ENCODE measurements at places on chromosomes 4 and X.

- no peak for DNase-seq
Observed at GRCh38 chr4:28469886-28470285, 1609.2 kb downstream of the STIM2 start.

DNA sequence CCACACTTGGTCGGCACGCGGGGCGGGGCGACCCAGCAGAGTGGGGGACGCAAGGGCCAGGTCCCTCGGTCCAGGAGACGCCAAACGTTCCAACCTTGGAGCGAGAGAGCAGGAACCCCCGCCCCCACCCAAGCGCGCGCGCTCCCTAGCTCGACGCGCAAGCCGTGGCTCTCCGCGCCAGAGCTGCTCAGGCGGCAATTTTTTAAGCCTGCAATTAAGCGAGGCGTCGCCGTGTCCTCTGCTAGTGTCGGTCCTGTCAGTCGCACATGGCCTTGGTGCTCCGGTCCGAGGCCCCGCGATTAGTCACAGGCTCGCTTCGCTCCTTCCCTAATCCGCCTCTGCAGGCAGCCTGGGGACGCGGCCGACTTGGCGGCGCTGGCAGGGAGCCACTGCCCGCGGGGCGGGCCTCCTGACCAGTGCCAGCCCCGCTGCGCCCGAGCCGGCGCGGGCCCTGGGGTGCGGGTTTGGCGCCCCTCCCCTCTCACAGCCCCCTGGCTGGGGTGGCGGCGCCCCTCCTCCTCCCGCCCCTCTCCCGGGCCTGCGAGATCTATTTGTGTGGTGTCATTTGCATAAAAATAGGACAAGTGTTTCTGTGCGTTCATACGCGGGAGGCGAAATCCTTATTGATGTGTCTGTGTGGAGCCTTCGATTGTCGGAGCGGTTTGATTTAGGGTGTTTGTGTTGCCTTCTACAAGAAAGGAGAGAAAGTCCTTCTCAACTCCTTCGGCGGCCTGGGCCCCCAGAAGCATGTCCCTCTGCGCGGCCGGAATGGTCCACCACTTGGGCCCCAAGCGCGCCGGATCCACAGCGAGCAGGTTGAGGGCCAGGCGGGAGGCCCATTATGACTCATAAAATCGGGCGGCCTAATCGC lies 9.8 kb upstream of the BCOR start:
- DNase-seq, result no peak

DNA sequence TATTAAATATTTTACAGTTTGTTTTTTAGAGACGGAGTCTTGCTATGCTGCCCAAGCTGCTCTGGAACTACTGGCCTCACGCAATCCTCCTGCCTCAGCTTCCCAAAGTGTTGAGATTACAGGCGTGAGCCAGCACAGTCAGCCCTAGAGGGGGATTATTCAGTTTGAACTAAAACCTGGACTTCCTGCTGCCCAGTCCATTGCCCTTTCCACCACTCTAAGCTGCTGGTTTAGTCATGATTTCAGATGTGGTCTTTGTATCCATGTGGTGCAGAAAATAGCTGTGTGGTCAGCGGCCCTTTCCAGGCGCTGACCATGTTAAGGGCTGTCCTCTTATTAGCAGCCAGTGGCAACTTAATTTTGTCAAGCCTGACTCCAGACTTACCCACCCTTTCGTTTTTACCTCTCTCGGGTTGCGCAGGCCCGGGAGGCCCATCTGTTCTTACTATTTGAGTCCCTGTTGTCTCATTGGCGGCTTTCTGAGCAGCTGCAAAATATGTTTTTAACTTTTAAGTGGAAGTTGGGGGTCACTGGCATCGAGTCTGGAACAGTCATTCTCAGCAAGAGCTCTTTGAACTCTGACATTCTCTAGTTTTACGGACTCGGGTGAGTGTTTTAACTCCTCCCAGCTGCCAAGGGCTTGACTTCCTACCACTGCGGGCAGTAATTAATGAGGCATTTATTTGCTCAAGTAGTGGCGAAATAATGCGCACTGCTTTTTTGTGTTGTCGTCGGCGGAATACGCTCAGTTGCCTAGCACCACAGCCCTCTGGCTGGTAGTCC lies 773 bp upstream of the VMA21 start:
- peak; percentile 1 for DNase-seq

- no peak for DNase-seq
Observed at GRCh38 chr4:147863111-147863747, 131.3 kb downstream of the ARHGAP10 start.

GRCh38 chr4:43837171-43837570 lies 611.4 kb downstream of the KCTD8 start:
- no peak for DNase-seq

DNA sequence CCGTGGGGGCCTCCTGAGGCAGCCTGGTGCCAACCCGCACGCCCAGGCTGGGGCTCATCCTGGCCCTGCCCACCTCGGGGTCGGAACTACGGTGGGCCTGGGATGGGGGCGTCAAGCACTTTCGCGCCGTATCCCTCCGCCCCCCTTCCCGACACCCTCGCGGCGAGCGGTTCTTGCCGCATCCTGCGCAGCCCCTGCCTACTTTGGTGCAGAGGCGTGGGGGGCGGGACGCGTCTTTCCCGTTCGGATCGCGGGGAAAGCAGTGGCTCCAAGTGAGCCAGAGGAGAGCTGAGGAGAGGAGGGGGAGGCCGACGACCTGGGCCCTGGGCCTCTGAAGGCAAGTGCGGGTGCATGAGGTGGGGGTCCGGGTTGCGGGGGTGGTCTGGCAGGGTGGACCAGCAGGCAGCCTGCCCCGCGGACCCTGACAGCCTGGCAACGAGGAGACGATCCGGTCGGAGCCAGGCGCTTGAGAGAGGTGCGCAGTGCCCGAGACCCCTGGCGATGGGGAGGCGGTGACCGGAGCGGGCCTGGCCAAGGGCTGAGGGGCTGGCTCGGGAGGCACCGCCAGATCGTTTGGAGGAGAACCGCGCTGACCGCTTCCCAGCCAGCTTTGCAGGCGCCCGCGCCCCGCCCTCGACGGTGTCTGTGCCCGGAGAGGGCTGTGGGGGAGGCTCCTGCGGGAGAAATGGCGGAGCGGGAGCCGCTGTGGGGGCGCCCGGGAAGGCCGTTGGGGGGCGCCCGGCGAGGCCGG lies at the start of gene GPRASP2:
TSS of gene GPRASP2 (plus strand) at position 233 of the 751 bp plus-strand sequence. CDS start 2,422 bp downstream, outside the sequence.
- no peak for DNase-seq

- no peak for DNase-seq
Observed at GRCh38 chr4:36758312-36759178, 477.1 kb downstream of the DTHD1 start.

DNA sequence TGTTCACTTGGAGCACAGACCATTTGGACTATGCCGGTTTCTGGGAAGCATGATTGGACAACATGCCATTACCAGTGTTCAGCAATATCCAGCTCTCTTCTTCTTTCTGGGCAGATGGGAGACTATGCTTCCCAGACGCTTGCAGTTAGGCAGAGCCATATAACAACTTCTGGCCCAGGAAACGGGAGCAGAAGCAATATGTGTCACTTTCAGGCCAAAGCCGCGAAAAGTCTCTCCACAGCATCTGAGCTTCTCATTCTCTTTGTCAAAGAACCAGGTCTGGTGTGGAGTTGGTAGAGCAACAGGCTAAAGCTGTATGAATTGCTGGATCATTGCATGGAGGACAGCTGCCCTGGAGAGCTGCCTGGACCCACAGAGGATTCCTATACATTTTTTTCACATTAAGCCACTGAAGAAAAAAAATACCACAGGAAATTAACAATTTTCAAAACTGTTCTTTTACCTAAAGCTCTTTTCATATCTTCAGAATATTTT lies 131.4 kb upstream of the FRG1 start:
- DNase-seq, result no peak

DNA sequence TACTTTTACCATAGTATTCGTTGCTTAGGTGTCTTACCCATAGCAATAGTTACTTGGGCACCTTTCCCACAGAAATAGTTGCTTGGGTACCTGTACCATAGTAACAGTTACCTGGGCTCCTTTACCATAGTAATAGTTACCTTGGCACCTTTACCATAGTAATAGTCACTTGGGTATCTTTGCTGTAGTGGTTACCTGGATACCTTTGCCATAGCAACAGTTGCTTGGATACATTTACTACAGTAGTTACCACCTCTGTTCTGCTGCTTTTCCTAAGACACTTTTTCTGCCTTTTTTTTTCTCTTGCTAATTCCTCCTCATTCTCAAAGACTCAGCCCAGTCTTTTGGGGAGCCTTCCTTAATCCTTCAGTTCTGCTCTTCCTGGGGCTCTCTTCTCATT lies 272.8 kb upstream of the PUDP start:
- no peak for DNase-seq

- no peak for DNase-seq
Observed at GRCh38 chr4:67030636-67031035, 514.7 kb downstream of the CENPC start.

GRCh38 chrX:12956704-12957534 lies 18.0 kb upstream of the TMSB4X start:
- no peak for DNase-seq

GRCh38 chrX:13864264-13864663 lies 47.4 kb upstream of the GPM6B start:
- no peak for DNase-seq

DNA sequence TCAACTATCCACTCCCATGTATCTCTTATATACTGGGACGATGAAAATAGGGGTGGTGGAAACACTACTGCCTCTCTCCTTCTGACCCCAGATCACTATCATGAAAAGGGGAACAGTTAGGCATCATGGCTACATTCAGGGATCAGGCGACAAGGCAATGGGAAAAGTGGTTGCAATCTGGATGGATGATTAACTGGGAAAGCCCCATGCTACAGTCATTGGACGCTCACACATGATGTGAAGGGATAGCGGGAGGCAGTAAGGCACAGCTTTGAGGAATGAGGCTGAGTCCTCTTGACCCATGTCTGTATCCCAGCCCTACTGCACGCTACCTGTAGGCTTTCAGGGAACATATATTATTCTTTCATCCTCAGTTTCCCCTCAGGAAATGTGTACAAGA lies 10.2 kb downstream of the GASK1B start:
- DNase-seq, result no peak

GRCh38 chrX:39854772-39855747 lies 242.7 kb downstream of the BCOR start:
- DNase-seq, result peak; percentile 56

- DNase-seq, result no peak
Observed at GRCh38 chr4:104930298-104930697, 216.4 kb upstream of the TET2 start.

- no peak for DNase-seq
Observed at GRCh38 chrX:118116713-118117550, at the start of gene KLHL13. KLHL13 (minus strand) TSS chrX:118116810; CDS start chrX:118028473, 88,337 bp downstream.

DNA sequence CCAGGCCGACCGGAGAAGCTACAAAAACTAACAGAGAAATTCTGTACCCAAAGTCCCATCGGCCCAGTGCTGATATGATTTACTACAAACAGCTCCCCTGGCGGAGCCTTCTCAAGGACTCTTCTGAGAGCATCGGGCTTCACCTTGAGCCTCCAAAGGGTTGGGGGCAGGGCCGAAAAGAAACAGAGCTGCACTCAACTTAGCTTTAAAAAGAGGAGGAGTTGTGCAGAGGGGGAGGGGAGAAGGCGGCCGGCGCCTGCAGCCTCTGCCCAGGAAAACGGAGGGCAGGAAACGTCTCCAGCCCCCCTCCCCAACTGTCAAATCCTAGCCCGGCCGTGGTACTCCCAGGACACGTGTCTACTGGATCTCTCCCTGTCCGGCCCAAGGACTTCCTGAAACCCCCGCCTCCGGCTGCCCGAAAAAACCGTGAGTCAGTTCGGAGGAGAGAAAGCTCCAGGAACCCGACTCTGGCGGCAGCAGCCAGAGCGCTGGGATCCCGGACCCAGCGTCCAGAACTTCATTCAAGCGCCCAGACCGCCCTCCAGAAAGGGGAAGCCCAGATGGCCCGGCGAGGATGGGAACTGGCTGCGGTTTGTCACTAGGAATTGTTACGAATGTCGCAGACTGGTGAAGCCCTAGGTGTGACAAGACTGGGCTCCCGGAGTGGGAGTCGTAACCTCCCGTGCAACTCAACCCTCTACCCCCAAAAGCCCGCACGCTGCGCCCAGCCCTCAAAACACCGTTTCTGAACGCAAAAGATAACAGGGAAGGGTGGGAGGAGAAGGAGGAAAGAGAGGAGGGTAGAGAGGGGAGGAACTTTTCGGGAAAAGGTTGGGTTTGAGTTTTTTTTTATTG lies 973 bp downstream of the ADAMTS3 start:
- no peak for DNase-seq

DNA sequence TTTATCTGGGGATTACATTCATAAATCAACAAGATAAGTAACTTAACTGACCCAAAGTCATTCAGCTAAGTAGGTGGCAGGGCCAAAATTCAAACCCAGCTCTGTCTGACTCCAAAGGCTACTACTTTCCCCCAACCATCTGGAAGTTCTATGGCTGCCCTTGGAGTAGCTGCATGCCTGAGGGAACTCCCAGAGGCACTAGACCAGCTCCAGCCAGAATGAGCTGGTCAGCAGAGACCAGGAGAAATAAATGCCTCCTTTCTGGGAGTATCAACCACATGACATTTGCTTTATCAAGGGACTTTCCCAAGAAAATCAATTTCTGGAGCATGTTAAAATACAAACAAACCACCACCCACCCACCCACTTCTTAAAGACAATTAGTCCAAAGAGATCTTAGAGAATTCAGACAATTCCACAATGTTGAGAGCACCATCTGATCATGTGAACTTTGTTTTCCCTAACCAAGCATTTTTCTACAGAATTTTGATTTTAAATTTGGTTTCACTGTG lies 180.5 kb downstream of the EFHC2 start:
- DNase-seq, result no peak

DNA sequence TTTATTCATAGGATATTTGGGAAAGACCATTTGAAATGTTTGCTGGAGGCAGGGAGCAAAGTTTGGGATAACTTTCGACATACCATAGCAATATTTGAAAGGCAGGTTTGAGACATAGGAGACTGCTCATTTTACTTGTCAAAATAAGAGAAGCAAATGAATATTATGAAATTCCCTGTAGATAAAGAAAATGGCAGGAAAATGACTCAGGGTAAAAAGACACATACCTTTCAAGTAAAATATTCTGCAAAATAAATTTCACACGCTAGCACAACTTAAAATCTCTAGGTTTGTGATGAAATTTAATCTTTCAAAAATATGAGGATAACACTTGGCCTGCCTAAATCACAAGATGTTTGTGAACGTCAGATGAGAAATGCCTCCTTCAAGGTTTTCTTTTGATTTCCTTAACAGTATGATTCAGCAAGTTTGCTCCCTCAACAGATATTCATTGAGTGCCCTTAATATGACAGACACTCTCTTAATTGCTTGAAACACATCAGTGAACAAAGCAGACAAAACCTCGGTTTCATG lies 6.6 kb downstream of the TMEM156 start:
- no peak for DNase-seq

DNA sequence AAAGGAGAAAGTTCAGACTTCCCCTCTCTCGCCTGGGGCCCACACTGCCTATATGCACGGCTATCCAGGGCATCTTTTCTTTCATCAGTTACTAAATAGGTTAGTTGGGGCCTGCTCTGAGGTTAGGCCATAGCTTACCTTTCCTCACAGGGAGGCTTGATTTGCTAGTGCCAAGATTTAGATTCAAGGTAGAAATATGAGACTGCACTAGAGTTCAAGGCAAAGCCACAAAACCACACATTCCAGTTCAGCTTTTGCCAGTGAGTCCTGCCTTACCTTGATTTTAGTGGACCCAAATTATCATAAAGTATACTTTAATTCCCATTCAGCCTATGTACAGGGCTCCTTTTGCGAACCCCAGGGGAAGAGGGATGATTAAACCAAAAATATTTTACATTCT lies 762.8 kb downstream of the PDHA2 start:
- DNase-seq, result no peak

Data from activated CD8-positive, alpha-beta memory T cell treated with anti-CD3 and anti-CD28 coated beads for 4 hours (primary cell).